NCI-H526 (cell line): ENCODE measurements at places on chromosomes 6 and 20.

GRCh38 chr6:108637963-108638362, 77.2 kb downstream of the FOXO3 start:
- no peak for DNase-seq

DNA sequence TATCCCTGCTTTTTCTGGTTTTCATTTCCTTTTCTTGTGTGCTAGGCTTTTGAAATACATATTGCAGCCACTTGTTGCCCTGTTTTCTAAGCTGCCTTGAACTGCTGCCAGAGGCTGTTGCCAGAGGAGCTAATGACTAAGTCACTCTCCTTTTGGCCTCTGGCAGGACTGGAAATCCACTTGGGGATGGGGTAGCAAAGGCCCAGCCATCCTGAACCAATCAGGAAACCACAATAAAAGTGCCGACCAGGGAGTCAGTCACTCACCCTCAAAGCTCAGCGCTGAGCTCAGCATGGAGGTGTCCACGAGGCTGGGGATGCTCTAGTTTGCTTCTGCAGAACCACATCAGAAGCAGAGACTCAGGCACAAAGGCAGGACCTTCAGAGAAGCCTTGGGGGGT, 813.0 kb downstream of the DHX35 start:
- DNase-seq = no peak

- no peak for DNase-seq
Measured at GRCh38 chr6:142914369-142914768, 30.6 kb downstream of the HIVEP2 start.

GRCh38 chr6:32196682-32197616, 4.5 kb upstream of the GPSM3 start:
- DNase-seq = no peak

- DNase-seq = no peak
Measured at GRCh38 chr20:38162878-38163875, 1.9 kb downstream of the TGM2 start.

- peak; percentile 52 for DNase-seq
Measured at GRCh38 chr20:10670501-10671220, 3.1 kb downstream of the JAG1 start.
